ENCODE measurements at places on chromosomes 13 and 19. TPM values are rescaled to one million over a fixed set of nuclear protein-coding genes. Genes with fewer than 3 reads are reported as not detected.

Gene TTYH1
- not detected for total RNA-seq

Gene ZNF302
- 38.1 TPM for total RNA-seq

Gene PRKCG
- not detected for total RNA-seq

Gene PBX4
- 19.4 TPM for total RNA-seq

Gene FARP1
- total RNA-seq: 0.95 TPM

Gene DPY19L3
- total RNA-seq: 29.8 TPM
